NCI-H345 (cell line): ENCODE measurements at places on chromosomes 3 and 15.

DNA sequence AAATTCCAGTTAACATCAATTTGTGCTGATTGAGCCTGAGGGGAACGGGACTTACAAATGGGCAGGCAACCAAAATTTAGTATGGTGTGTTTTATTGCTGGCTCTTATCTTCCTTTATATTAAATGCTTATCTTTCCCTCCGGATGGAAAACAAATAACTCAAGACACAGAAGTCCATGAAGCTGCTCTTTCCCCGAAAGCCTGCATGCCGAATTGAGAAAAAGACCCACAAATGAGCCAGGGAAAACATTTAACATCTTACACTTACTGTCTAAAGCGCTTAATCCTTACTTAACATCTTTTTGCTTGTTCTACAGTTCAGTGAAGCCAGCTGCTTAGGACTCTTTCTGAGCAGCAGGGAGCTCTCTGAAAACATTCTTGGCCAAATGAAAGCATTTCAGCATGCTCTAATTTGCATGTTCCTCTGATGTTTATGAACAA lies 49.5 kb downstream of the HEG1 start:
- no peak for DNase-seq

DNA sequence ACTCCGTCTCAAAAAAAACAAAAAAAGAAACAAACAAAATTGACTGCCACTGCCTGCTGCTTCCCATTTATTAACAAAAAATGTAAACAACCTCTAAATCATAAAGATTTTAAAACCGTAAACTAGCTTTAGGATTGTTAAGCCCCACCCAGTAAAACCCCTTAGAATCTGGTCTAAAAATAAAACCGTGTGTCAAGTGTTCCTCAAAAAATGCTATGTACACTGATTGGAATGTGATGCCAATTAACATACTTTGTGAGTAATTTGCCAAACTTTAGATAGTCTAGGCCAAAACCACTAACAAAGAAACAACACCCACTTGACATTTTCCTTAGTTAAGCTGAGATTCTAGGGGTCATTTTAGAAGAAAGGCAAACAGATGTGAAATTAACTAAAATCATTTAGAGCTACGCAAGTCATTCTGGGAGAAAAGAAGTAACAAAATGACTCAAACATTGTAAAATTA lies 5.3 kb downstream of the RAF1 start:
- DNase-seq, result no peak

DNA sequence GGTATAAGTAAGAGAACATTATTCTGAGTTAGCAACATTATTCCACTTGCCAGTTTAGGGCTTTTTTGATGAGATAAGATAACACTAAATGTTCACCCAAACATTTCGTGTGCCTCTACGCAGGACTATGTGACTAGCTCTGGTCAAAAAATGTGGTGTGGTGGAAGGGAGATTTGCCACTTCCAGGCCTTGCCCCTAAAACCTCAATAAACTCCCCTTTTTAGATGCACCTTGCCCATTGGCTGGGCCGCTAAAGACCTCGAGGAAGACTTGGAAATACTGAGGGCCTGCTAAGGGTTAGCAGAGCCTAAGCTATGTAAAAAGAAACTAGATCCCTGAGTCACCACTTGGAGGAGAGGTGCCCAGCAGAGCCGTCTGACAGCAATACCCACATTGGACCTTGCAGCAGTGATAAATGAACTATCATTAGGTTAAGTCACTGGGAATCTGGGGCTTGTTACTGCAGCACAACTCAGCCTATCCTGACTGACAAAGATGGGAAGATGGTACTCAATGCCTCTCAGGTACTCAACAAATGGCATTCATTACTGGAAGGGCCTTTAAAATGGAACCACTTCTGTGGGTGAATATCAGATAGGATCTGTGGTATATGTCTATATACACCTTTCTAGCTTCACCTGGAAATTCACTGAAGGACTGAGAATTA lies 331.5 kb upstream of the TLE3 start:
- DNase-seq, result no peak

DNA sequence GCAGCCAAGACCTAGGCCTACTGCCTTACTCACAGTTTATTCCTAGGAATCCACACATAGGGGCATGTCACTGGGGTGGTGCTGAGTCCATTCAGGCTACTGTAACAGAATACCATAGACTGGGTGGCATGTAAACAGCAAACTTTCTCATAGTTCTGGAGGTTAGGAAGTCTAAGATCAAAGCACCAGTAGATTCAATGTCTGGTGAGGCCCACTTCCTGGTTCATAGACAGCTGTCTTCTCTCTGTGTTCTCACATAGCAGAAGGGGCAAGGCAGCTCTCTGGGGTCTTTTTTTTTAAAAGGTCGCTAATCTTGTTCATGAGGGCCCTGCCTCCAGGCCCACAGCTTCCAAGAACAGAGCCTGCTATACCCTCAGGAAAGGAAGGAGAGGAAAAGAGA lies 113.9 kb upstream of the MANF start:
- no peak for DNase-seq

- no peak for DNase-seq
Measured at GRCh38 chr3:113174304-113174703, 37.1 kb upstream of the BOC start.

DNA sequence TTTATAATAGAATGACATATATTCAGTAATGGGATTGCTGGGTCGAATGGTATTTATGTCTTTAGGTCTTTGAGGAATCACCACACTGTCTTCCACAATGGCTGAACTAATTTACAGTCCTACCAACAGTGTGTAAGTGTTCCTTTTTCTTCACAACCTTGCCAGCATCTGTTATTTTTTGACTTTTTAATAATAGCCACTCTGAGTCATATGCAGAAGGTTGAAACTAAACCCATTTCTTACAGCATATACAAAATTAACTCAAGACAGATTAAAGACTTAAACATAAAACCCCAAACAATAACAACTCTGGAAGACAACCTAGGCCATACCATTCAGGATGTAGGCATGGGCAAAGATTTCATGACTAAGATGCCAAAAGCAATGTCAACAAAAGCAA lies 671.4 kb downstream of the AGBL1 start:
- no peak for DNase-seq

DNA sequence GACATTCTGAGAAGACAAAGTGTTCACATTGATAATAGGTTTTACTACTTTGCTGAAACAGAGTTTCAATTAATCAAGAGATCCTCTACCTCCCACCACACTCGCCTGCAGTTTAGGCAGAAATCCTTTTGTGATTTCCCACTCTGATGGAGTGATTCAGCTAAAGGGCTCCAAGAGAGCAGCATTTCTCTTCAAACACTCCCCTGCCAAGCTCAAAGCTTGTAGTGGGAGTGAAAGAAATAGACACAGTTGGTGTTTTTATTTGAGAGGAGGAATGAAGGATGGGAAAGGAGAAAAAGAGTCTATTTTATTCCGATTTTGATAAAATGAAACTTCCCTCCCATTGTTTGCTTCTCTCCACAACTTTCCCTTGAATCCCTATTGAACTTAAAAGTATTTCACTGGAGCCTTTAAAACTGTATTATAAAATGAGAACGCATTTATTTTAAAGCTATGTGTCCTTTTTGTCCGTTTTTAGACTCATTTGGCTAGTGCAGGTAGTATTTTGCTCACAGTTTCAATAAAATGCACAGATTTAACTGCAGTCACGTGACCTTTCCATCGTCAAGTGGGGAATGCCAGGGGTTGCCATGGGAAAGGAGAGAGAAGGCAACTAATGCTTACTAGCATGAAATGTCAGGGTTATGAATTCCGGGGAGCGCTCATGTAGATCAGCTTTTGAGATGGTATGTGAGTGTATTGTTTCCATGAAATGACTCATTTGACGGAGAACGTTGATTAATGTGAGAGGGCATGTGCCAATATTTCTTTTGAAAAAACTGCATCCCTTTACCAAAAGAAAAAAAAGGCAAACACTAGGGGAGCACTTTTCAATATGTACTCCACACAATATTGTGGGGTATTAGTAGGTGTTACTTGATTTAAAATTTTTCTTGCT lies 7.7 kb upstream of the OSBPL11 start:
- DNase-seq, result no peak

- DNase-seq, result no peak
Measured at GRCh38 chr3:90091549-90091948, 984.1 kb downstream of the EPHA3 start.

DNA sequence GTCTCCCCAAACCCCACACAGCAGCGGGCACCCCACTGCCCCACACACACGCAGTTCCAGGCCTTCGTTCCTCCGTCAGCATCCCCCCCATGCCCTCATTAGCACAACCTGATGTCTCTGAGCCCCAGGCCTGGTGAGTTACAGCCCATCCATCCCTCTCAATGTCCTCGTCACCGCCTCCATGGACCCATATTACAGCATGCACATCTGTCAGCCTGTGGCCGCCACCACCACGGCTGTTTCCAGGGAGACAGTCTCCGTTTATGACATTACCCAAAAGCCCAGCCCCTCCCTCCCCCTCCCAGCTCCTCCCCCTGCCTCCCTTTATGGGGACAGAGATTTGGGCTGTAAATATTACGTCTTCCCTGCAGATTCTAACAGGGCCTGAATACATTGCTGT lies 143.1 kb upstream of the LINGO1 start:
- no peak for DNase-seq

DNA sequence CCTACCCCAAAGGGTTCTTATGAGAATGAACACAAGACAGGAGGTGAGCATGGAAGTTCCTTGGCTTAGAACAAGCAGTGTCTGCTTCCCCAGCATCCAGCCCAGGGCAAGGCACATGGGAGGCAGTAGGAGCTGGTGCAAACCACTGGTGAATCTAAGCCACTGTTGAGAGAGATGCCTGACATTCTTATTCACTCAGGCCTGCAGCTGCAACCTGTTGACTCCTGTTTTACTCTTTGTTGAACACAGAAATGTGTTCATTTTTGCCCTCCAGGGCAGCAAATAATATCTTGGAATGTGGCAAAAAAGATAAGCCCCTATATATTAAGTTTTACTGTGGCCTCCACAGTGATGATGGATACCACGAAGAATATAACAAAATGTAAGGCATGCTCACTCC lies 8.9 kb upstream of the PAK6 start:
- DNase-seq, result no peak

GRCh38 chr3:160869825-160870224 lies 113.8 kb downstream of the PPM1L start:
- no peak for DNase-seq

- DNase-seq, result peak; percentile 2
Measured at GRCh38 chr3:165854696-165855095, 17.5 kb upstream of the BCHE start.

DNA sequence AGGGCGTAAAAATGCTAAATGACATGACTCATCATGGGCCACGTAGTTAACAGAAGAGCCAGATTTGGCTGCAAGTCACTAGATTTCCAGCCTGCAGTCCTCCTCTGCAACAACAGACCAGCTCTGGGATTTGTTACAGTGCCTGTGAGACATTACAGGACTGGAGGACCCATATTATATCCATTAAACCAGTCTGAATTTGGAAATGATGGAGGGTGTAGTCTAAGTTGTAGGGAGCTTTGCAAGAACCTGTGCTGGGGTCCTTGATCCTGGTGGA lies 10.8 kb downstream of the ZNF774 start:
- no peak for DNase-seq

DNA sequence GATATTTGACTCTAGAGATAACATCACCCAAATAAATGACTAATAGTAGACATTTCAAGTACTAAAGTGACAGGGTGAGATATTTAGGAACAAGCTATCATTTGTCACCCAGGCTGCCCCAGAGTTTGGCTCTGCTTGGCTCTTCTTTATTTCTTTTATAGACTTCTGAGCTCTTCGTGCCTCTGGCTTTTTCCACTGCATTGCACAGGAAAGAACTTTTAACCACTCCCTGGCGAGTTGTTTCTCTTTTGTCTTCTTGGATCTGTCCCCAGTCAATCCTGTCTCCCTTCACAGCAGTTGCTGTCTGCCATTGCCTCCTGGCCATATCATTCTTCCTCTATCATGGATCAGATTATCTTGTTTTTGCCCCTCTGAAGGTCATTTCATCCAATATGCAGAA lies 339.2 kb upstream of the DCBLD2 start:
- no peak for DNase-seq
